ENCODE measurements at places on chromosomes 16 and 17.

DNA sequence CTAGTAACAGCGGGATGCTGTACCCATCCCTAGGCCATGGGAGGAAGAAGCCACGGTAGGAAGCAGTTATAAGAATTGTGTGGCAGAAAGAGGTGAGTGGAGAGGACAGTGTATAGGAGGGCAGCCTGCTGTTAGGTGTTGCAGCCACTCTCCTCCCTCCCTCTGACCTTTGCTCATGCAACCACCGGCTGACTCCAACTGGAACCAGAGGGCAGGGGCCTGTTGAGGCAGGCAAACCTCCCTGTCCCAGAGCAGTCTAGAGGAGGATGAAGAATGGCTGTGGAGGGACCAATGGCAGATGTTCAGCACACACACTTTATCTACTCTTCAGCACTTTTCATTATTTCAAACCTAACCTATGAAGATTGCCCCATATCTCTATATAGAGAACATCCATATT, 2.2 kb downstream of the TXNL4B start:
- DNase-seq = no peak

DNA sequence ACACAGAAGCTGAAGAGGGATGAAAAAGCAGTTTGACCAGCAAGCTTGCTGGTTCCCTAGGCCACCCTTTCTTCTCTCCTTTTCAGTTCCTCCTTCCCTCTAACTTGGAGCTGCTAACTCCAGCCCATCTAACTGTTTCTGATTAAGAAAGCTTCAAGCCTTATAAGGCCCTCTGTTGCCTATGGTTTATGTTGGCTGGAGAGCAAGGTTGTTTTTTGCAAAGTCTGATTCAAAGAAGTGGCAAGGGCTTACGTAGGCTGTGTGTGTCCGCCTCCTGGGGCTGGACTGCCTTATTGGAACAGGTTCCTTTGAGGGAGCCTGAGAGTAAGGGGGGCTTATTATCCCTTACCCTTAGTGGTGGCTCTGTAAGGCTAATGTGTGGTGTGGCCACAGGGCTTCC, 7.1 kb downstream of the AKAP1 start:
- no peak for DNase-seq

- DNase-seq = no peak
Measured at GRCh38 chr16:55566432-55567175, at the start of gene CAPNS2. Gene CAPNS2 (plus strand): TSS chr16:55566684. CDS start chr16:55566757, 73 bp downstream.

GRCh38 chr17:39688475-39688835, 598 bp upstream of the PGAP3 start:
- DNase-seq = no peak

DNA sequence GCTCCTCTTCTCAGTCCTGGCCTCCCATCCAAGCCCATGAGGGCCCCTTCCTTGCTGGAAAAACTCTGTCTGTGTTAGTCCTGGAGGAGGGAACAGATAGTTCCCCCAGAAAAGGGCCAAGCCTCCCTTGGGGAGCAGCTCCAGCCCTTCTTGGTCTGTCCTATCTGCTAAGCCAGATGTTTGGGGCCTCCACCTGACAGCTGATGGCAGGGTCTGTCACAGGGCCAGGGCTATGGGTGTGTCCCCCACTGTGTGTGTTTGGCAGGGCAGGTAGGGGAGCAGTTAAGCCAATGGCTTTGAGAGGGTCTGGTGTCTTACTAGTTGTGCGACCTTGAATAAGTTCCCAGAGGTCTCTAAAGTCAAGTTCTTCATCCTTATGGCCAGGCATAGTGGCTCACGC, 13.6 kb upstream of the SLC4A1 start:
- DNase-seq = no peak

DNA sequence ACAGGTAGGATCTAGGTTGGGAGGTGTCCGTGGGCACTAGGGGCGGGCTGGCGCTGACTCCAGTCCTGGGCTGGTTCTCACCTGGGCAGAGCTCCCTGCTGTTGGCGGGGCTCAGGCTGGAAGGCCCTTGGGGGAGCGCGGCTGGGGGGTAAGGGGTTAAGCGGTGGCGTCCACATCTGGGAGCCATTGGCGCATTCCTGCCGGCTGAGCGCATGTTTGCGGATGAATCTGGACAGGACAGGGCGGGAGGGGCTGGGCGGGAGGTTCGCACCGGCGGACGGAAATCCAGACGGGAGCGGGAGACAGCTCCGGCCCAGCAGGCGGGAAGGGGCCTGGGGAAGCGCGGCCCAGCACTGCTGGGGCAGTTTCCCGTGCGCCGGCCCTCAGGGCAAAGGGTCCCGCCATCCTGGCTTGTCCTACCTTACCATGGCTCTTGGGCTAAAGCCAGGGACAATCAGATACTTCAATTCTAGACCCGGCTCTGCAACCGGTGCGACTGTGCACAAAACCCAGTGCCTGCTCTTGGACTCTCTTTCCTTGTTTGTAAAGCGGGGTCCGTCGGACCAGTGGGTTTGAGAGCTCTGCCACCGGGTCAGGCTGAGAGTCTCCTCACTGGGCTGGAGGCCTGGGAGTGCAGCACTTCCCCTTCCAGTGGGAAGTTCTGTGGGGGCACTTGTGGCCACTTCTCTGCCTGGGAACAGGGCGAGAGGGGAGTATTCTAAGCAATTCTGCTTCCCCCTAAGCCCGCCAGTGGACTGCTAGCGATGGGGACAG, 7.8 kb downstream of the RARA start:
- peak; percentile 45 for DNase-seq

DNA sequence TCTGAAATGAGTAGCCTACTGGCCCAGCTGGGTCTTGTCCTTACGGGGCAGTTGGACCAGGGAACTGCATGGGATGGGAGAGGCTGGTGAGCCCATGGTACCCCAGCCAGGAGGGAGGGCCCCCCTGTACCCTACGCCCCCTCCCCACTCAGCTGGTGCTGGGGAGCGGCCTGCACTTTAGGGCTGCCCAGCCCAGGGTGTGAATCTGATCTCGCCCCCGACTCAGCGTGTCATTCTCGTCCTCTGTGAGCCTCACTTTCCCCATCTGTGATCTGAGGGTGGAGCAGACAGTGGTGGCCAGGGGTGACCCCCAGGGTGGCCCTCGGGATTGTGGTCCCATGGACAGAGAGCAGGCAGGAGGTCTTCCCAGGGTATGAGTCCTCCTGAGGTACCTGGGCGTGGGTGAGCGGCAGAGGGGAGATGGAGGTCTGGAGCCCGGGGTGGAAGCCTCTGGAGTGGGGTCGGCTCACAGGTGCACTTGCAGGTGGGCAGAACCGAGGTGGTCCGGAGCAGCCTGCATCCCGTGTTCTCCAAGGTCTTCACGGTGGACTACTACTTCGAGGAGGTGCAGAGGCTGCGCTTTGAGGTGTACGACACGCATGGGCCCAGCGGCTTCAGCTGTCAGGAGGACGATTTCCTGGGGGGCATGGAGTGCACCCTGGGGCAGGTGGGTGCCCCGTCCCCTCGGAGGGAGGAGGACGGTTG, 1.6 kb downstream of the CPNE7 start:
- no peak for DNase-seq

DNA sequence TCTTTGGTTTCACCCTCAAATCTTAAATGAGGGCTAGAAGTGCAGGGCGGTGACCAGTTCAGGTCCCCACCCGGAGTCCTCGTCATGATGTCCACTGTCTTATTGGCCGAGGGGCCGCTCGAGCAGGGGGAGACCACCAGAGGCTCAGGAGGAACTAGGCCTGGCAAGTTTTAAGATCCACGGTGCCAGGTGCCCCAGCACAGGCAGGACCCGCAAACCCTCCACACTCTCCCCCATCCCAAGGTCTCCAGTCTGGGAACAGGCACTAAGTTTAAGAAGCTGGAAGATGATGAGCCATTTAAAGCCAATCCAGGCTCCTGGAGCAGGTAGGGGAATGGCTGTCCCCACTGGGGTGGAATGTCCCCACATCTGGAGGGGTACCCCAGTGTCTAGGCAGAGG, 4.1 kb downstream of the DLX3 start:
- no peak for DNase-seq

GRCh38 chr17:78581304-78581703, 4.1 kb upstream of the DNAH17 start:
- DNase-seq = no peak

DNA sequence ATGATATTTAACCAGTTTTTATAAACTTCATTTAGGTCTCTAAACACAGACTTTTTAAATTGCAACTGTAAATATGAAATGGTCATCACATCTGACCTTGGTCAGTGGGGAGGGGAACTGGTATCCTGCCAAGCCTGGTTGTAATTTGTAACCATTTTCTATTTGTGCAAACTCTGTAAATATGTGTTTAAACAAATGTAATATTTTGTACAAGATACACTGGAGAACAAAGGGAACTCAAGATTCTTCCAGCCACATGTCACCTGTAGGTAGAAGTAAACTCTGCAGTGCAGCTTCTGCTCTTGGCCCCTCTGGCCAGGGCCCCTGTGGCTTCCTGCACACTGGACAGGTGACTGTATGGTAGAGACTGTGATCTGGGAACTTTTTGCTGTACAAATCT, 35.8 kb downstream of the AKAP1 start:
- DNase-seq = no peak

DNA sequence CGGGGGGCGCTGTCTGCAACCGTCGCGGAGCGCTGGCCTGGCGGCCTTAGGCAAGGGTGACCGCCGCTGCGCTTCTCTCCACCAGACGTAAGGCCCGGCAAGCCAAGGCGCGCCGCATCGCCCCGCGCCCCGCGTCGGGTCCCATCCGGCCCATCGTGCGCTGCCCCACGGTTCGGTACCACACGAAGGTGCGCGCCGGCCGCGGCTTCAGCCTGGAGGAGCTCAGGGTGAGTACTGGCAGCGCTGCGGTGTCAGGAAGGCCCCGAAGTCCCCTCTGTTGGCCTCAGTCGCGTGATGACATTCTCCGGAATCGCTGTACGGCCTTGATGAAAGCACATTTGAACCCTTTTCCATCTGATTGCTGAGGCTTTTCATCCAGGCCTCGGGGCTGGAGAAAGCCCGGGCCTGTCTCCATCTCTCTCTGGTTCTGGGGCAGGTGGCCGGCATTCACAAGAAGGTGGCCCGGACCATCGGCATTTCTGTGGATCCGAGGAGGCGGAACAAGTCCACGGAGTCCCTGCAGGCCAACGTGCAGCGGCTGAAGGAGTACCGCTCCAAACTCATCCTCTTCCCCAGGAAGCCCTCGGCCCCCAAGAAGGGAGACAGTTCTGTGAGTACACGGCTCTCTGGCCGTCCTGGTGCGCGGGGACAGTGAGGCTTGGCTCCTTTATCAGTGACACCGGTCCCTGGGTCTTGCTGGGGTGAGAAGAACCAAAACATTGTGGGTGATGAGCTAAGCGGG, 831 bp downstream of the RPL13 start:
- no peak for DNase-seq

- no peak for DNase-seq
Measured at GRCh38 chr17:51908841-51909537, 249.5 kb downstream of the CA10 start.

DNA sequence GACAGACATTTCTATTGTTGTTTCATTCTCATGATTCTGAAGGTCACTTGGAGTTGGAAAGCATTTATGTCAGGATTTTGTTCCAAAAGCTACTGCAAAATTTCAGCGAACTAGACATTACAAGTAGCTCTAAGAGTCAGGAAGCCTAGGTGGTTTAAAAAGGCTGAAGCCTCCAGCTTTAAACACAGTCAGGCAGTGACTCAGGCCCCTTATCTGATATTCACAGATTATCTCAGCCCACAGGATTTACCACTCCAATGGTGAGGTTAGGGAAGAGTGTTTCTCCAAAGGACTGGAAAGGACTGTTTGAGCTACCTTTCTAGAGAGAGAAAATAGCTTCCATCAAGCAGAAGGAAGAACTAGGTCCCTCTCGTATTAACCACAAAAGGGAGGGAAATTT, 624.4 kb upstream of the C16orf82 start:
- DNase-seq = no peak

DNA sequence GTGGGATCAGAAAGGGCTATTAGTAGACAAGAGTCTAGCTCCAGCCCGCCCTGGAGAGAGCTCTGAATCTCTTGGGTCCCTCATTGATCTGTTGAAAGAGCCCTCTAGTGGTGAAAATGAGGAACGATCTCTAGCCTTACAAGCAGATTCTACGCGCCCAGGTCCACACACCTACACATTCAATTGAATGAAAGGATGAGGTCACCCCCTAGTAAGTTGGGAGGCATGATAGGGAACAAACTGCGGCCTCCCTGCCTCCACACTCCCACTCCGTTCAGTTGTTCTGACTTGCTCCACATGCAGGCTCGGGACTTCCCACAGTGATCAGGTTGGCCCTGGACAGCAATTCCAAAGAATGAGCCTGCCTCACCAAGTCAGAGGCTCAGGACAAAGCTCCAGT, 2.9 kb upstream of the CACNG3 start:
- no peak for DNase-seq

DNA sequence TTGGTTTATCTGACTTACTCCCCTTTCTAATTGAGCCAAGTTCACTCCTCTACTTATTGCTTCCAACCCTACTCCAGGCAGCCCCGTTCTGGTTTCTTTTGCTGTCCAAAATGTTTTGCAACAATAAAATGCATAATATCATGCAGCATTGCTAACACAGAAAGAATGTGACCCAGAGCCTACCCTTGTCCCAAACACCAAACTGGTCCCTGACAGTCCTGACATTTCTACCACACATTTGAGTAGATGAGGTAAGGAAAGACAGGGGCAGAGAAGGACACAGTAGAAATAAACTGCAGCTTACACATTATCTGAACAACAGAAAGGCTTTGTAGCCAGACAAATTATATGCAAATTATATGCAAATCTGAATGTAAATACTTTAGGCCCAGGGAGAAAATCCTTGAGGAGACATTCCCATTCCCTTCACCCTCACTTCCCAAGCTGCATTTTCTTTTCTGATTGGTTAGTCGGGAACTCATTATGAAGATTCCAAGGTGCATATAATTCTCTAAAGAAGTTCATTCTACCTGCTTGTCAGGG, 31.6 kb downstream of the SOX9 start:
- no peak for DNase-seq

GRCh38 chr17:81553616-81554181, 1.5 kb upstream of the FAAP100 start:
- DNase-seq = peak; percentile 85

- DNase-seq = no peak
Measured at GRCh38 chr17:51598824-51599223, 338.5 kb downstream of the UTP18 start.

DNA sequence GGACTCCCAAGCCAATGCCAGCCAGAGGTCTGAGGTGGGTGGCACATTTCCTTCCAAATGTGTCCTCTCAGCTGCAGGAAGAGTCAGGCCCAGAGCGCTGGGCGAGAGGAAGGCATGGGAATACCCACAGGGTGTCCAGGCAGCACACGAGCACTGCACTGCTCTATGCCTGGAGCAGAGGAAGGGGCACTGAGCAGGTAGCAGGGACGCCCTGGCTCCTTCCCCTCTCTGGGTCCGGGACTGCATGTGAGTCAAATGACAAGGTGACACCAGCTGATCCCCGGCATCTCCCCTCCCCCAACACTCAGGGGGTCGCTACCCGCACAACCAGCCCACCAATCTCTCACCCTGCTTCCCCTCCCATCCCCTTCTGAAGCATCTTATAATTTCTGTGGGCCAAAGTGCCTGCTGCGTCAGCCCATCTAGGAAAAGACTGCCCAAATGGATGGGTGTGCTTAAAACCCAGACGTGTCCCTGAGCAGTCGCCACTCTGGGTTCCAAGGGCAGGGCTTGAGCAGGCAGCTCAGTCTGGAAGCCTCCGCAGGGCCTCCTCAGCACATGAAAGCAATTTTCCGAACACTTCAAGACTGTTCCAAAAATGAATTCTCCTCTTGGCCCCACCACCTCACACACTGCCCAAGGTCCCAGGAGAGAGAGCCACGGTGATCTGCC, 12.0 kb upstream of the BCAR1 start:
- no peak for DNase-seq
